ENCODE measurements at places on chromosomes 4 and X. TPM values are rescaled to one million over a fixed set of nuclear protein-coding genes. Genes with fewer than 3 reads are reported as not detected.
A peak's percentile ranks its signal among the peaks of the same experiment; 100 is the strongest.

Gene CPXCR1
- total RNA-seq: not detected

Gene CEP44
- total RNA-seq: 16.6 TPM

GRCh38 chr4:10983885-10984640, 299.5 kb upstream of the CLNK start:
- DNase-seq: no peak

Gene BST1
- 8.7 TPM for total RNA-seq

Gene MAGEB2
- total RNA-seq: not detected

Gene SSX2
- total RNA-seq: not detected

Gene GAGE12E
- not detected for total RNA-seq

- peak; percentile 92 for DNase-seq
Measured at GRCh38 chr4:57405359-57405758, 295.2 kb upstream of the IGFBP7 start.

- DNase-seq: no peak
Measured at GRCh38 chr4:112002248-112002661, 143.0 kb upstream of the FAM241A start.

Gene RPL10
- 5,196 TPM for total RNA-seq

Gene AKAP4
- total RNA-seq: not detected

GRCh38 chr4:149370002-149370401, 445.6 kb downstream of the IQCM start:
- DNase-seq: no peak

Gene STIM2
- total RNA-seq: 4.7 TPM

DNA sequence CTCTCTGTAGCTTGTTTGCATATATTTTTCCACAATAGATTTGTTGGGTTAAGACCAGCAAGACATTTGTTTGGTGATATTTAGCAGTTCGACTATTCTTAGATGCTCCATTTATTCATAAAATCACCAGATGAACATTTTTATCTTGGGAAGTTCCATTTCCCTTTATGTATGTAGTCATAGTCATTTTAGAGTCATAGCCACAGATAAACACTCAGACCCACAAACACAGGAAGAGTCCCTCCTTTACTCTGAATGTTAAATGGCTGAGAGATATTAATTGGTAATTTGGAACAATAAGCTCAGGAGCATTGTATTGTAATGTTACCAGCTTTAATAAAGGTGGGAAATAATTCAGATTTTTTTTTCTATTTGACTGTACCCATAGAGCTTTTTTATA, 1608.7 kb downstream of the STIM2 start:
- DNase-seq: no peak

Gene FAM199X
- 77.5 TPM for total RNA-seq

Gene TASL
- not detected for total RNA-seq

Gene LCORL
- total RNA-seq: 28.3 TPM

- DNase-seq: no peak
Measured at GRCh38 chr4:184369871-184370270, 104.5 kb downstream of the IRF2 start.

Gene STPG2
- total RNA-seq: 0.75 TPM

- DNase-seq: no peak
Measured at GRCh38 chr4:81685104-81685503, 213.4 kb upstream of the RASGEF1B start.

- no peak for DNase-seq
Measured at GRCh38 chr4:10278071-10278470, 161.5 kb upstream of the WDR1 start.

- DNase-seq: peak; percentile 27
Measured at GRCh38 chr4:38757945-38758600, 24.7 kb downstream of the TLR10 start.

DNA sequence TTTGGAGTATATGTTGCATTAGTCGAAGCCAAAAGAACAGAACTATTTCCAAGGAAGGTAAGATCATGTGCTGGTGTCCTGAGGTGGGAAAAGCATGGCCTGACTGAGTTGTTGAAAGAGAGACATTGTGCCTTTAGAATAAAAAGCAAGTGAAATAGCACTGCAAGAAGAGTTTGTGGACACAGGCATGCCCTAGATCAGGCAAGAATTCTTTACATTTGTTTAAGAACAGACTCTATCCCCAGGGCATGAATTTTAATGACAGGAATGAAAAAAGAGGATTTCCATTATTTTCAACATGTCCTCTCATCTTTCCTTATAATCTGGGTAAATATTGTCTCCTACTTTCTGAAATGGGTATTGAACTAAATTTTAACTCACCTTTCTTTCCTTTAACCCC, 516.2 kb upstream of the GALNT7 start:
- no peak for DNase-seq

Gene BEX4
- 50.6 TPM for total RNA-seq

Gene ASB9
- total RNA-seq: 3.0 TPM

- no peak for DNase-seq
Measured at GRCh38 chr4:147864607-147865006, 132.7 kb downstream of the ARHGAP10 start.

Gene MND1
- total RNA-seq: 9.0 TPM

Gene SPANXC
- not detected for total RNA-seq

DNA sequence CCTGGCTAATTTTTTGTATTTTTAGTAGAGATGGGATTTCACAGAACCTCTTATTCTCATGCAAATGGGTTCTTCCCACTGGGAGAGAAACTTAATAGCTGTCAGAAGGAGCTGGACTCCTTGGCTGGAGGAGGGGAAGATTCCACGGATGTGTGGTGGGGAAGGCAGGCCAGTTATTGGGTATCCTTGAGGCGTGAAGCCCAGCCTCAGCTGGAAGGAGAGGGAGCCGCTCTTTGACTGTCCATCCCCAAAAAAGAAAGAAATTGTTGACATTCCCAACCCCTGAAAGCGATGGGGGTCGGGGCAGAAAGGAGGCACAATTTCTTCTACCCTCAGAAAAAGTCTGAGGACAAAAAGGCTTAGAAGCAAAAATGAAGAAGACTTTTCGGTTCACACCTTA, 983.1 kb upstream of the PABPC4L start:
- no peak for DNase-seq

DNA sequence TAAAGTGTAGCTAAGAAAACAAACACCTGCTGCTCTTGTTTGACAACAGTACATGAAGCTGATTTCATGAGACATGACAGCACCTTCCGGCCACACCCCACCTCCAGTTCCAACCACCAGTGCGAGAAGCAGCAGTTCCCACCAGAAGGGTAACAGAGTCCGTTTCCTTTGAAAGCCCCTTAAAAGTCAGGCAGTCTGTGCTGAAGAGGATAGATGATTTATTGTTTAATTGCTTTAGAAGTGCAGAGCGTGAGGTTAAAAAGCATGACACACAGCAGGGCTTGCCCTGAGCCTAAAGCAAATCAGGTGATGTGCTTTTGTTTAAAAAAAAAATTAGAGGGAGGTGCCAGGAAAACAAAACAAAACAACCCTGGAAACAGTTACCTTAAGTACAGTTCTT, 82.6 kb downstream of the HADH start:
- DNase-seq: peak; percentile 65

Gene ZFP42
- 0.10 TPM for total RNA-seq

DNA sequence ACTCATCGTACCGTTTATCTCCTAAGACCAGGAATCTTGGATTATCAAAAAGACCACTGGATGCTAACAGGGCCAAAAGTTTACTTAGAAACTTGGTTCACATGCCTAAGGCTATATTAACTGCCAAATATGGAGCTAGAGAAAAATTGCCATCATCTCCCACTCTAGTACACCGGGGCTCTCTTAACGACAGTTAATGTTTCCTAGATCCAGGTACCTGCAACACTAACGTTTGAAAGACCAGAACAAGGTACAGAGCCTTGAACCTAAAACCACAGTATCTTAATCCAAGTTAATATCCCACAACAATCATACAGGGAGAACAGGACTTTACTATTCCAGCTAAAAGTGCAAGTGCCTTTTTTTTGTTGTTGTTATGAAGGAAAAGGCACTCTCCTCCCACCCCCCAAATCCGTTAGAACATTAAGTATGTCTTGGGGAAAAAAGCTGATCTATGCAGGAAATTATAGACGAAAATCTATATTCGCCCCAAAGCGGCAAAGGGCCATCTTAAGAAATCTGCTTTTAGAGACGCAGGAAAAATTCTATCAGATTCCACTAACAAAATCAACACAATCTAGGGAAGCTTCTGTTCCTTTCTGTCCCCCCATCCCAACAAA, 1.3 kb downstream of the G3BP2 start:
- DNase-seq: no peak

Gene SUPT20HL1
- total RNA-seq: not detected

GRCh38 chr4:183136855-183137254, 37.8 kb downstream of the WWC2 start:
- no peak for DNase-seq

DNA sequence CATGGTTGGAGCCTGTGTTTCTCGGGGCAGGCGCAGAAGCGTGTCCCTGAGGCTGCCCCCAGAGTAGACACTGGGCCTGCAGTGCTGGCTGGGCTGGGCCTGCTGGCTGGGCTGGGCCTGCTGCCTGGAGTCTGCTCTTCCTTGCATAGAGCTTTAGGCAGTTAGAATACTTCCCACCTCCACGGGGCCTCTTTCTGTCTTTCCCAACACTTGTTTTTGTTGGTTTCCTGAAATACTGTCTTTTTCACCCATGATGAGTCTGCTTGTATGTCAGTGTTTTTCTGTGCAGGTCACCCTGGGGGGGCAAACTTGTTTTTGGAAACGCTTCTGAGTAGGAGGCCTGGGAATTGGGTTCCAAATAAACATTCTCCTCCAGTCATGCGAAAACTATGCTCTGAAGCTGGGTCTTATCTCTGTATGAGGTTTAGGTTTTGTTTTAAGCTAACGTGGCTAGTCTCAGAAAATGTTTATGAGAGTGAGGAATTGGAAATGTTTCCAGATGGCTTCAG, 32.2 kb downstream of the TRMT44 start:
- DNase-seq: peak; percentile 45

DNA sequence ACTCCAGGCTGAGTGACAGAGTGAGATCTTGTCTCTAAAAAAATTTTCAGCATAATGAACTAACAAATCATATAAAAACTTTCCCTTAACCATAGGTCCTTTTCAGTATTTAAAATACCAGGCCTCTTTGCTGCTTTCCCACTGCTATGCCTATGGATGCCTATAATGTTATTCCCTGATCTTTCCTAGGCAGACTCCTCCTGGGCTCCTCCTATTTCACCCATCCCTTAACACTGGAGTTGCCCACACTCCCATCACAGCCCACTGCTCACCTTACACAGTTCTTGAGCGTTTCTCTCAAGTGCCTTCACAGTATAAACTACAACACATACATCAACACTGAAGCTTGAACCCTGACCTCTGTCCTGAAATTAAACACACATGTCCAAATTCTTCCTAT, 31.6 kb downstream of the PAPSS1 start:
- DNase-seq: no peak

GRCh38 chr4:164345756-164346155, 408.2 kb upstream of the SMIM31 start:
- DNase-seq: no peak

DNA sequence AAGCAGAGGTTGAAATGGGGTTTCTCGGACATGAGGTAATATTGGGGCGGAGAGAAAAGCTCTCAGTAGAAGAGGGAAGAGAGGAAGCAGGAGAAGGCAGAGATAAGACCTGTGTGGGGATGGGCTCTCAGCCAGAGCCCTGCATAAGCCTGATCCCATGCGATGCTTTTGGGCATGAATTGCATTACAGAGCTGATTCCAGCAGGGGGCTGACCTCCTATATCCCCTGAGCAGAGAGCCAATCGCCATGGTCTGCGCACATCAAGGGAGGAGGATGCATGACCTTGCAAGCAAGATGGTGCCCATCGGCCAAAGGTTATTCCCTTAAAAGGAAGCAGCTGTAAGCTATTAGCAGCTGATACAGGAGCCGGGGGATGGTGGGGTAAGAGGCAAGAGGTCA, 7.6 kb downstream of the ANOS1 start:
- DNase-seq: no peak

DNA sequence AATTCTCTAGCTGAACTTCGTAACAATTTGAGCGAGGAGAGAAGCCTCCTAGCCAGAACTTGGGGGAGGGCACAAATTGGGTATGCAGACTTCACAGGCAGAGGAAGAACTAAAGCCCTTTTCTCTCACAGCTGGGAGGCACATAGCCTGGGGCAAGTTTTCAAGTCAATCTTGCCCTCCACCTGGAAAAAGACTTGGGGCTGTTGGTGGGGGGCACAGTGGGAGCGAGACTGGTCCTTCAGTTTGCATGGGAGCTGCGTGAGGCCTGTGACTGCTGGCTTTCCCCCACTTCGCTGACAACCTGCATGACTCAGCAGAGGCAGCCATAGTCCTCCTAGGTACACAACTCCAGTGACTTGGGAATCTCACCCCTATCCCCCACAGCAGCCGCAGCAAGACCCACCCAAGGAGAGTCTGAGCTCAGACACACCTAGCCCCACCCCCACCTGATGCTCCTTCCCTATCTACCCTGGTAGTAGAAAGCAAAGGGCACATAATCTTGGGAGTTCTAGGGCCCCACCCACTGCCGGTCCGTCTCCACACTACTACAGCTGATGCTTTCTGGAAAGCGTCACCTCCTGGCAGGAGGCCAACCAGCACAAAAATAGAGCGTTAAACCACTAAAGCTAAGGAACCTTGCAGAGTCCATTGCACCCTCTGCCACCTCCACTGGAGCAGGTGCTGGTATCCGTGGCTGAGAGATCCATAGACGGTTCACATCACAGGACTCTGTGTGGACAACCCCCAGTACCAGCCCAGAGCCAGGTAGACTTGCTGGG, 160.8 kb downstream of the CBLL2 start:
- no peak for DNase-seq

Gene PRRG3
- not detected for total RNA-seq

Gene UGT8
- total RNA-seq: 17.2 TPM

Gene SORBS2
- 45.1 TPM for total RNA-seq
